ENCODE measurements at places on chromosomes 3 and 15. TPM values are rescaled to one million over a fixed set of nuclear protein-coding genes. Genes with fewer than 3 reads are reported as not detected.
A peak's percentile ranks its signal among the peaks of the same experiment; 100 is the strongest.

Gene CFAP20DC
- total RNA-seq = 0.71 TPM

GRCh38 chr3:105821433-105821832 is 47.4 kb downstream of the CBLB start:
- H3K4me1 ChIP-seq = peaks cover 46% of the 10 kb centered on the region
- H3K27ac ChIP-seq = peak overlapping the region; percentile 91
- H3K27me3 ChIP-seq = no peaks in the 10 kb centered on the region
- DNase-seq = no peak

DNA sequence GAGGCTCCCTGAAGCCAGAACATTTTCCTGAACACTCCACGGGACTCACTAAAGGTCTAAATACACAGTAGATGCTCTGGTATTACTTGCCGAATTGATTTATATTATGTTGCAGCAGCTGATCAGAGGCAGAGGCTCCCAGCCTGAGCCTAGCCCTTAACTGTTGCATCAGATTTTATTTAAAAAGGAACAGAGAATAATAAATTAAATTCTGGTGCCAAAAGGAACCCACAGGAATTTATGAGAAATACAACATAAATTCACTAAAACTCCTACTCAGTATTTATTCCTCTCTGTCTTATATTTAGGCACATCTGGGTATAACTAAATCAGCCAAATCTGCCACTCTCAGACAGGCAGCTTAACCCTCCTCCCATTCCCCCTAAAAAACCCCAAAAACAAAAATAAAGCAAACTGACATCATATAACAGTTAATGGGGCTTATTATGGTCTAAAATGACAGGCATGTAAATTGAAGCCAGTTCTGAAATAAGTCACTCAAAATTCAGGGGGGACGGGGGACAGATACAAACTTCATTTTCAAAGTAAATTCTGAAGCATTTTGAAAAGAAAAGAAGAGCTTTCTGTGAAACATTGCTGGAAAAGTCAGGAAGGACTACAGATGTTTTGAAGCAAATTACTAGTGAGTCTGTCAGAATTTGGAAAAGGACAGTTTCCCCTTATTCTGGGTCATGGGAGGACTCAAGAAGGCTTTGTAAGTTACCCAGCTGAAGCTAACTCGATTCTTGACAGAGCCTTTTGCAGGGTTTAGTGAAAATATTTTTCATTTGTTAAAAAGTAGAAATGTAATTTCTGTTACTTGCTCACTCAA is 53.8 kb upstream of the CORO2B start:
- H3K36me3 ChIP-seq = no peaks in the 10 kb centered on the region
- peaks cover 27% of the 10 kb centered on the region for H3K27me3 ChIP-seq
- H3K4me3 ChIP-seq = no peak overlapping the region

- H3K27ac ChIP-seq = peak overlapping the region; percentile 66
- H3K36me3 ChIP-seq = no peaks in the 10 kb centered on the region
- peak; percentile 64 for DNase-seq
- no peak overlapping the region for H3K4me3 ChIP-seq
- H3K4me1 ChIP-seq = peaks cover 17% of the 10 kb centered on the region
Observed at GRCh38 chr15:48861813-48862431, 16.0 kb upstream of the EID1 start.

DNA sequence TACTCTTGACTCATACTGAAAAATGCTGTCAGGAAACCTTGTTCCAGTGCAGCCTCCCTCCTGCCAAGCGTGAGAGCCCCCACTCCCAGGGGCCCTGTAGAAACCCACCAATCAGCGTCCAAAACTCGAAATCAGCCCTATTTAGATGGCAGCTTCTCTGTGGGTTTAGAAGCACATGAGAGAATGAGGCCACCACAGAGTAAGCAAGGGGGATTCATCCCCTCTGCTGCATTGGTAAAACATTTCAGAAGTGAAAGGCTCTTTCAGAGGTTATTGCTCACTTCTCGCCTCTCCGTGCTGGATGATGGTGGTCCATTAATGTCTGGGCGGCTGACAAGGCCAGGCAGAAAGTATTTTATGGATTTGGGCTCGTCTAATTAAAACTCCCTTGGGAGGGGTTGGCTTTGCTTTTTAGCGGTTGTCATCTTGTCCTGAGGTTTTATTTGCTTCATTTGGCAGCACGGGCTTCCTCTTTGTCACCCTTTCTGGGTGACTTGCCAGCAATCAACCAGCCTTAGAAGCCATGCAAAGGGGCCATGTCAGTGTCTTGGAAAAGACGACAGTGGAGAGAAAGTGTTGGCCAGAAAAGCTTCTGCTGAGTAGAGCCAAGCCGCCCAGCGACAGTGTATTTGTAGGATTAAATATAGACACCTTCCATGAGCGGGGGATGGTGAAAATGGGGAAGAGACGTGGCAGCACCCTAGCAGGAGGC is 145.5 kb downstream of the ATP10A start:
- H3K27me3 ChIP-seq = no peaks in the 10 kb centered on the region
- H3K4me3 ChIP-seq = no peak overlapping the region
- no peak for DNase-seq
- H3K27ac ChIP-seq = no peak overlapping the region

GRCh38 chr3:123907720-123908119 is 23.6 kb upstream of the MYLK start:
- no peak for DNase-seq
- no peak overlapping the region for H3K27ac ChIP-seq
- H3K36me3 ChIP-seq = no peaks in the 10 kb centered on the region
- H3K4me3 ChIP-seq = no peak overlapping the region
- no peaks in the 10 kb centered on the region for H3K4me1 ChIP-seq

Measured in natural killer cell treated with Interleukin-12 subunit alpha and Interleukin-12 subunit beta and Interleukin-15 and Interleukin-18, amount 100 ng/mL, for 72 hours (primary cell).